ENCODE measurements at places on chromosomes 11 and 22.

DNA sequence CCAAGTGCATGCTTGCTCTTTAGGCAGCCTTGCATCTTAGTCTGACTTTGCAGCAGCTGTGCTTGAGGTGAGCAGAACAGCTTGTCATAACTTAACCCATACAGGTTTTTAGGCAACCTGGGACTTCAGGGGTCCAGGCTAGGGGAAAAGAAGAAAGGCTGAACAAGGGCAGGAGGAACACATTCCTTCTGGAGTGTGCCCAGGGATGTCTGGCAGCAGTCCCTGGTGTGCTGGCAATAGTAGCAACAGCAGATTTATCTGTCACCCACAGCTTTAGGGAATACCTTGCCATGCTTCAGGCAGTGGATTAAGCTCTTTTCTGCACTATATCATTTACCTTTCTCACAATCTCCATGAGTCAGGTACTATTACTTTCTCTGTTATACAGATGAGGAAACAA, 513.0 kb downstream of the RAB38 start:
- no peak for DNase-seq

DNA sequence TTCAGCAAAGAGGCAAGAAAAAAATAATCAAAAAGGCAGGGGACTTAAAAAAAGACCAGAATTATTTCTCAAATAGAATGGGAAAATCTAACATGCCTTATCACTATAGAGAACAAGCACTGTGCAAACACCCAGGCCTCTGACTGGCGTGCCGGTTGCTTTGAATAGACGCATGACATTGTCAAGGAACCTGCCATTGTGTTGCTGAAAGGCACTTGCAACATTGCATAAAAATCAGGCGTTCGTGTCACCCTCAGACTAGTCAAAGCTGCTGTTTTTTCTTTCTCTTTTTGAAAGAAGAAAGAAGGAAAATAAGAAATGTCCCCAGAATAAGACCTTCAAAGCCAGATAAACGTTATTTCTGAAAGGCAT, 549.3 kb upstream of the CADM1 start:
- DNase-seq, result no peak

DNA sequence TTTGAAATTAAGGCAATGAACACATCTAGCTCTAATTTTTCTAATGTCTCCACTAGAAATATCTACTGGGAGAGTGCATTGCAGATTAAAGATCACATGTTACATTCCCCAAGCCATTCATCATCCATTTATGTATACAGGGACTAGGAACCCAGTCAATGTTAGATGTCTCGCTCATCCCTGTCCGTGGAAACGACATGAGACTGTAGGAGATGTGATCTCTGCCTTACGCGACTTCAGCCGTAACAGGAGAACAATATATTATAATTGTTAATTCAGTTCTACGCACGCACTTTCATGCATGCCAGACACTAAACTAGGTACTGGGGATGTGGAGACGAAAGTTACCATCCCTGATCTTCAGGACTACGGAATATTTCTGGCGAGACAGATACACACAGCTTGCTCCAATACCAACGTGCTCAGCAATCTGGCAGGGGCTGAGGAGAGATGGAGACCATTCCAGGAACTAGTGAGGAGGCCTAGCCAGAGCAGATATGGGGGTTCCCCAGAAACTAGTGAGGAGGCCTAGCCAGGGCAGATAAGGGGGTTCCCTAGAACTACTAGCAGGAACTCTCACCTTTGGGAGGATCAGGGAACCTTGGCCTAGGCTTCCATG, 706 bp downstream of the DCPS start:
- DNase-seq, result no peak

DNA sequence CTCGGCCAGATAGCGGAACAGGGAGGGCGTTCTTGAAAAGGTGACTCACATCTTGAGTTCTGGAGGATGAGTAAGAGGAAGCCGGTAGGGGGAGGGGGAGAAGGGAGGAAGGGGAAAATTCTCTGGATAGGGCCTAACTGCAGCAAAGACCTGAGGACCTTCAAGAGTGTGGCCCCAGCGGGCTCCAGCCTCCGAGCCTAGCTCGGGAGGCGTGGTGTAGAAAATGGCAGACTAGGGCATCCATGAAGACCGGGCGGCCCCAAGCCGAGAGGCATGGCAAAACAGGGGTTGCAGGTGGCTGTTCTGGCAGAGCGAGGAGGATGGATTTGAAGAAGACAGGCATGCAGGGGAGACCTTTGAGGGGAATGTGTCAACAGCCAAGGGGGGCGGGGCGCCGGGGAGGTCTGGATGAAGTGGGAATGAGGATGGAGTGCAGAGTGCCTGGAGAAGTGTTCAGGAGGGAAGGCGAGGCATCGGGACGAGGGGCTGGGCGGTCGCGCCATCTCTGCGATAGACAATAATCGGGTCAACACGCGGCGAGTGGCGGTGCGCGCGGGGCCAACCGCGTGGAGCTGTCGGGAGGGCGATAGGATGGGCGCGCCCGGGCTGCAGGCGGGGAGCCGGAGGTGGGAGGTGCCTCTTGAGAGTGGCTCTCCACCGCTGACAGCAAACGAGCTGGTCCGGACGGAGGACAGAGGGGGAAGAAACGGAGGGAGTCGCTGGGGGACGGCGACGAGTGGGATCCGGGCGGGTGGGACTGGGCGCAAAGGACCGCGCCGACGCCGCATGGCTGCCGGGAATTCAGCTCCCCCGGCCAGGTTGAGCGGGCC, 40.0 kb upstream of the CREB3L1 start:
- DNase-seq, result peak; percentile 87

GRCh38 chr22:38041760-38042487, 15.3 kb upstream of the PICK1 start:
- DNase-seq, result no peak

- DNase-seq, result peak; percentile 99
Measured at GRCh38 chr11:45846974-45847910, at the start of gene CRY2. CRY2 (plus strand) TSS chr11:45847475; CDS start chr11:45847491, 16 bp downstream.

GRCh38 chr11:78717041-78717440, 142.4 kb upstream of the NARS2 start:
- DNase-seq, result no peak

DNA sequence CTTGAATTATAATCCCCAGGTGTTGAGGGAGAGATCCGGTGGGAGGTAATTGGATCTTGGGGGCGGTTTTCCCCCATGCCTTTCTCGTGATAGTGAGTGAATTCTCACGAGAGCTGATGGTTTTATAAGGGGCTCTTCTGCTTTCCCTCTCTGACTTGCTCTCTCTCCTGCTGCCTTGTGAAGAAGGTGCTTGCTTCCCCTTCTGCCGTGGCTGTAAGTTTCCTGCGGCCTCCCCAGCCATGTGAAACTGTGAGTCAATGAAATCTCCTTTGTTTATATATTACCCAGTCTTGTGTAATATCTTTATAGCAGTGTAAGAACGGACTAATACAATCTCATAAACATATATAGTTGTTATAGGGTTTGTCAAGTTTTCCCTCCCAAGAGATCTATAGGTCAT, 32.8 kb downstream of the KCNE3 start:
- DNase-seq, result no peak

GRCh38 chr11:1516273-1517067, 29.9 kb upstream of the MOB2 start:
- DNase-seq, result no peak

DNA sequence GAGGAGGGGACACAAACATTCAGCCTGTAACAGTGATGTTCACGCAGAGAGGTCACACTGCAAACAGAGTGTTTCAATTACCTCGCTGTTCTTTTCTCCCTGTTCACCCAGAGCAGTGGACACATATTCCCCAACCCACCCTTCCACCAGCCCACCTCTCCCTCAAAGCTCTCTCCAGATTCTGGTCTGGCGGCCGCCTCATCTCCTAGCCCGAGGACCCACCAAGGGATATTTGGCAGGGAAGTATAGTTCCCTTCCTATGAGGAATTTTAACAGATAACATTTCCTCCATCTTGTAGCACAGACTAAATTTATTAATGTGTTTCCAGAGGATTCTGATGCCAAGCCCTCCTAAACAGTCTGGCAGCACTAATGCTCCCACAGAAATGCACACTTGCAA, 111.0 kb upstream of the LMO1 start:
- DNase-seq, result no peak

- no peak for DNase-seq
Measured at GRCh38 chr11:36186340-36187175, 102.7 kb downstream of the COMMD9 start.

DNA sequence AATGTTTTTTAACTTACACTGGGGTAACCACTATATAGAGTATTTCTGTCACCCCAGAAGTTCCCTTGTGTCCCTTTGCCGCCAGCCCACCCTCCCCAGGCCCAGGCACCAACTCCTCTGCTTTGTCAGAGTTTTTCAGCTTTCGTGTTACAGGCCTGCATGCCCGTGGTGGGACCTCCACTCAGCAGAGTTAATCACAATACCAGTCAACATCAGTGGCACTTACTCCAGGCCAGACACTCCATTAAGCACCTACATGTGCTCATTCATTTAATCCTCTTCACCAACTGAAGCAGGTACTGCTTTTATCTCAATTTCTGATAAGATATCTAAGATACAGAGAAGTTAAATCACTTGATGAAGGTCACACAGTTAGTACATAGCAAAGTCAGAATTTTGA, 63.3 kb downstream of the LIF start:
- no peak for DNase-seq

GRCh38 chr11:102530558-102530957, at the start of gene MMP7:
MMP7 (minus strand) TSS chr11:102530747; CDS start chr11:102530700, 47 bp downstream.
- no peak for DNase-seq

DNA sequence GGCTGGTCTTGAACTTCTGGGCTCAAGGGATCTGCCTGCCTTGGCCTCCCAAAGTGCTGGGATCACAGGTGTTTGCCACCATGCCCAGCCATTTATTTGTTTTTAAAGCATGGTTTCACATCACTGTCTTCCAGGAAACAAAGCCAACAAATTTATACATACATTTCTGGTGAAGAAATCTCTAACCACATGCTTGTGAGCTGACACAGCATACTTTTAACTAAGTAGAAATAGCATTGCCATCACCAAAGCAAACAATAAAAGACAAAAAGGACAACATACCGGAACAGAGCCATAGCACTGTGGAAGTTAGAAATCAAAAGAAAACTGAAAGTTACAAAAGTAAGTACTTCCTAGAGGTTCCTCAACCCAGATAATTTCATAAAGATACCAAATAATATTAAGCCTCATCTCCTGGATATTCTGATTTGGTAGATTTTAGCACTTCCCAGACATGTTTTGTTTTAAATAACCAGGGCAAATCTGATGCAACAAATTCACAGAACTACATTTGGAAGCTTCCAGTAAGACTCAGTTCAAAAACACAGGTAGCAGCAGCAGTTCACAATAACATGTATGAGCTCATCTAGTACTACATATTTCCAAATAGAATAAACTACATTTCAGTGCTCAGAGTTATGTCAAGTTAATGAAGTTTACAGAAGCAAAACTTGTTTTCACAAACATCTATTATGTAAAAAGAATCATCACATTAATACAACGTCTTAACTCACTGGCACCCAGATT, 70.6 kb downstream of the RRAS2 start:
- DNase-seq, result no peak

GRCh38 chr11:26149585-26149984, 182.3 kb upstream of the ANO3 start:
- no peak for DNase-seq

DNA sequence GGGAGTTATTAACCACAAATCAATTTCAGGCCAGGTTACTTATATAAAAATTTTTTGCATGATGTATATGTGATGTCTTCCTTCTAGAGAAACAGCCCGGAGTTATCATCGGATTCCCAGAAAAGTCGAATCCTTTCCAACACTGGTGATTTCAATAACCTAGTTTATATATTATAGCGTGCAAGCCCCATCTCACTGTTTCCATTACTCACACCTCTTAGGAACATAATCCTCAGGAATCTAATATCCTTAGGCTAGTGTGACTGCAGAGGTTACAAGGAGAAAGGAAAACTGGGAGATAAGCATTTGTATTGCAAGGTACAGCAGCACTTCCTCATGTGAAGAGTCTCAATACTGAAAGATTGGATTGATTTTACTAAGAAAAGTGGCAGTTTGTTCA, 20.3 kb downstream of the ARHGAP20 start:
- no peak for DNase-seq

- DNase-seq, result peak; percentile 49
Measured at GRCh38 chr11:62721994-62722393, 5.3 kb downstream of the HNRNPUL2 start.

GRCh38 chr22:44608597-44609399, 93.2 kb upstream of the PRR5 start:
- no peak for DNase-seq

GRCh38 chr11:46118702-46119351, 2.4 kb downstream of the PHF21A start:
- no peak for DNase-seq

GRCh38 chr11:83643115-83643514, 356.9 kb upstream of the CCDC90B start:
- no peak for DNase-seq

- peak; percentile 19 for DNase-seq
Measured at GRCh38 chr11:34234086-34234740, 123.6 kb downstream of the ABTB2 start.

DNA sequence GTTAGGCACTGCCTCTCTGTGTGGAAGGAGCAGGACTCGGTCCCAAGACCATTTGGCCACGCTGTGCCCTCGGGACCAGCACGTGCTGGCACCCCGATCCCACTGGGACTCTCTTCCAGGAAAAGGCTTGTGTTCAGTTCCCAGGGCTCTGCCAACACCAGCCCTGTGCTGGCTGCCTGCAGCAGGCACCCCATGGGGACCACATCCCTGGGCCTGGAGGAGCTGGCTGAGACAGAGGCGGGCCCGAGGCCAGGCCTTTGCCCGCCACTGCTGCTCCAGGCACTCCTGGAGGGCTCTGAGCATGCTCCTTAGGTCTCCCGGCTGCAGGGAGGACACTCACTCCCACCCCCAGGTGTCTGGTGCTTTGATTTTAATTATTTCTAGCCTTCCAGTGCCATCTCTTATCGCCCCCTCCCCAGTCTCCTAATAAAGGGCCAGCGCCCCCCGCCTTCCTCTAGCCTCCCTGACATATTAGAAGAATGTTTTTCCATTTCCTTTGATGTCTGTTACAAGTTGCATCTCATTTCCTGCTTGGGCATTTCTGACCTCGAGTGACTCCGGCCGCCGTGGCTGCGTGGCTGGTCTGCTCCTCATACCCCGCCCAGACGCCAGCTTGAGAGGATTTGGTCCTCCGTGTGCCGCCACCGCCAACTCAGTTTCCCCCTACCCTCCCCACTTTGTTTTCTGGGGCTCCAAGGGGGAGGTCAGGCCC, 14.4 kb downstream of the CDKN1C start:
- no peak for DNase-seq

- DNase-seq, result no peak
Measured at GRCh38 chr11:59078435-59078834, 7.7 kb upstream of the GLYATL1B start.

GRCh38 chr22:35477911-35478582, 62.6 kb upstream of the RASD2 start:
- peak; percentile 75 for DNase-seq
